ENCODE measurements at places on chromosomes 16 and 17.

- no peak for DNase-seq
Measured at GRCh38 chr16:89090182-89090630, 3.4 kb upstream of the ACSF3 start.

GRCh38 chr17:78924481-78925151 lies 571 bp downstream of the TIMP2 start:
- DNase-seq, result peak; percentile 38

DNA sequence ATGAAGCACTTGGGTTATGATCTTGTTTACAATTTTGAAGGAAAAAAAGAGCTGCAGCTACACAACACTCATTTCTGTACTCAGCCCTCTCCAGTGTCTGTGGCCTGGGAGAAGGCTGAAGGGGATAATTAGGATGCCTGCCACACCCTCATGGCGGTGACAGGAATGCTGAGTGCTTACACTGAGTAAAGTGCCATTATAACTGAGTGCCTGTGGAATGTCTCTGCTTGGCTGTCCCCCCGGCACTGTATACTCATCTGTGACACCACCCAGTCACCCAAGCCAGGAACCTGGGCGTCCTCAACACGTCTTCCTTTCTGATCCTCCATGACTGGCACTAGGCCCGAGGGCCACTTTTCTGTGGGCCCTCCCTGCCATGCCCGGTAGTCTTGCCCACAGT lies 3.5 kb upstream of the MRPL38 start:
- DNase-seq, result no peak

DNA sequence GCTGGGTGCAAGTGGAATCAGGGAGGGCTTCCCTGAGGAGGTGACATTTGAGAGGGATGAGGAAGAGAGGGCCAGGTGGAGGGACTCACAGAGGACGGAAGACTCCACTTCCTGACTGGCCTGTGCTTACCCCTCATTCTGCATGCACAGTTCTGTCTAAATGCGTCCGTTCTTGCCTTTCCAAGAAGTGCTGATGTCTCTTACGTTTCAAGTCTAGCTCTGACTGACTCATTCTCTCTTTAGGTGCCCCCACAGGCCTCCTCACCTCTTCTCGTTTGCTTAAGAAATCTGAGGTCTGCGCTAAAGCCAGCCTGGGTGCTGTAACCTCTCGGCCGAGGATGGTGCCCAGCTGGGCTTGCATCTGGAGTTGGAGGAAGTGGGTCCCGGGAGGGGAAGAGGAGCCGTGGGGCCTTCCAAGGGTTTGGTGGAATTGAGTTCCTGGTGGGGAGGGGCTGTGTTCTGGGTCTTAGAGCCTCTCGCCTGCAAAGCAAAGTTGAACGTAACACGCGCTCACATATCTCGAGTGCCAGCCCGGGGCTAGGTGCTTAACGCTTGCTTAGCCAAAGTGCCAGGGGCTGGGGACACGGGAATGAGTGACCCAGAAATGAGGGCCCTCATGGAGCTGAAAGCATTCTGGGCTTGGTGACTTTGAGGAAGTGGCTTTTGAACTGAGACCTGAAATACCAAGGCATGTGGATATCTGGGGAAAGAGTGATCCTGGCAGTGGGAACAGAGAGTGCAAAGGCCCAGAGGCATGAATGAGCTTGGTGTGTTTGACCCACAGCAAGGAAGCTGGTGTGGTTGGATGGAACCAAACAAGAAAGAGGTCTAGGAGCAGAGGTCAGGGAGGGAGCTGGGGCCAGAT lies 4.8 kb downstream of the IL4R start:
- DNase-seq, result no peak

- no peak for DNase-seq
Measured at GRCh38 chr16:62050793-62051192, 14.6 kb upstream of the CDH8 start.

DNA sequence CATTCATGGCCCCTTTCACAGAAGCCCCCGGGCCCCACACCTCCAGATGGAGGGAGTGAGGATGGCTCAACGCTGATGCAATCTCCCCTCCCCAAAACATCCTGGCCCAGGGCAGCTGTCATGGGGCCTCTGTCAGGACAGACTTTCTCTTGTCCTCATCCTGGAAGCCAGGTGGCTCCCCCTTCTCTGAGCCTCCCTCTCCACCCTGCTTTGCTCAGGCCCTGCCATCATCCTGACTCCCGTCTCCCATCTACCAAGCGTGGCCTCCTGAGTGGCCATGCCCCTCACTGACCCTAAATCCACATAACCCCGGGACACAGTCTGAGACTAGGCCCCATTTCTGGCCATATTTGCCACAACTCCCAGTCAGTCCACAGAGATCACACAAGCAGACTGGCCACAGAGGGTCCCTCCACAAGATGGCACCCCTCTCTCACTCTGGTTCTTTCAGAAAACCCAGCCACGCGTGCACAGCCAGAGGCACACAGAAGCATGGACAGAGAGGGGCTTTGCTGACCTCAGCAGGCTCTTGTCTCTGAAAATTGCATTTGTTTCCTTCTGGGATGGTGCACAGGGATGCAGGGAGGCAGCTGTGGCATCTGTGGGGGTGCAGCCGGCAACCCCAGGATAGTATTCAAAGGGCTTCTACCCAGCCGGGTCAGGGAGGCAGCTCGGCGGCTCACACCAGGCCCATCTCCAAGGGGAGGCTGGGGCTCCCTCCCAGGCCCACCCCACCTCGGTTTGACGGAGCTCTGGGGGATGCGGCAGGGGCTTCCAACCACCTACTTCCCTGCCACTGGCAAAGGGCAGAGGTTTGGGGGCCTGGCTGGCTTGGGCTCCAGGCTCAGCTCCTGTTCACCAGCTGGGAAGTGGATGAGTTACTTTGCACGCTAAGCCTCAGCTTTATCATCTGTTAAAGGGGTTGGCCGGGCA lies 16.9 kb downstream of the DOC2B start:
- peak; percentile 22 for DNase-seq

- DNase-seq, result no peak
Measured at GRCh38 chr16:78286065-78286464, 186.6 kb downstream of the WWOX start.

GRCh38 chr16:85132456-85133289 lies 20.4 kb upstream of the CIBAR2 start:
- no peak for DNase-seq

- peak; percentile 13 for DNase-seq
Measured at GRCh38 chr16:585351-585750, 4.5 kb upstream of the RAB40C start.

DNA sequence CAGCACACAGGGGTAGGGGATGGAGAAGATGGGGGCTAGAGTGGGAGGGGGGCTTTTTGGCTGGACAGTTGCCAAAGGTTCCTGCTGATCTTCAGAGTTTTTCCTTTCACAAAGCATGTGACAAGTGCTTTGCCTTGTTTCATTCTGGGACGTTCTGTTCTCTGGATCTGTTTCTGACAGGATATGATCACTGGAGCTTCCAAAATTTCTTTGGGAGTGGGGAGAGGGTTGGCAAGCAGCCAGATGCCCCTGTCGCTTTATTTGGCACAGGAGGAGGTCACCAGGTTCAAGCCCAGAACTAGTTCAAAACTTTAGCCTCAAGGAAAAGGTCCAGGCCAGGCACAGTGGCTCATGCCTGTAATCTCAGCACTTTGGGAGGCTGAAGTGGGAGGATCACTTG lies 68.5 kb upstream of the TBX2 start:
- DNase-seq, result no peak

DNA sequence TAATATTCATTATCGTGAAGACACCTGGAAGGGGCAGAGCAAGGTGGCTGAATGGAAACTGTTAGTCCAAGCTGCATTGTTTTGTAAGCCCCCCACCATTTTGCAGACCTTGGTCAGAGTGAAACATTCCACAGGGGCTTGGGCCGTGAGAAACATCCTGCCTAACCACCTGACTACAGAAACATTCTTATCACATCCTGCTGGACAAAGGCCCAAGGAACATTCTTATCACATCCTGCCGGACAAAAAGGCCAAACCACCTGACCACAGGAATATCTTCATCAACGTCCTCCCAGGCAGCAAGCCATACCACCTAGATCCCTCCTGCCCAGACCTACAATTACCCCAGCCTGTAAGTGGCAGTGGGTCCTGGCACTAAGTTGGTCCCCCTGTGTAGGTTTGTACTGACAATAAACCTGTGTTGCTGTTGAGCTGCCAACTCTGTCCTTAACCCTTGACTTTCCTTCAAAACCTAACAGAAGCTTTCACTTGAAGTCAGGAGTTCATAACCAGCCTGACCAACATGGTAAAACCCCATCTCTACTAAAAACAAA lies 19.6 kb downstream of the ATF7IP2 start:
- DNase-seq, result peak; percentile 16

DNA sequence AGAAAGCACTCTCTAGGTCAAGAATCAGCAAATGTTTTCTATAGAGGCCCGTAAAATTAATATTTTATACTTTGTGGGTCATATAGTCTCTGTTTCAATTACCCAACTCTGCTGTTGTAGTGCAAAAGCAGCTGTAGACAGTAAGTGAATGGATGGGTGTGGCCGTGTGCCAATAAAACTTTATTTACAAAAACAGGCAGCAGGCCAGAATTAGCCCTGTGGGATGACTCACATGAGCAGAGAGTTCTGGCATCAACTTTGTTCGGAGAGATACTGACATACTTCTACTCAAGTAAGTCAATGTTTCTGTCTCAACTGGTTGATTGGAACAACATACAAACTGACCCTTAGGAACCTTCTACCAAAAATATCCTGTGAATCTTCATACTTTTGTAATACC lies 616.2 kb downstream of the MAF start:
- no peak for DNase-seq

DNA sequence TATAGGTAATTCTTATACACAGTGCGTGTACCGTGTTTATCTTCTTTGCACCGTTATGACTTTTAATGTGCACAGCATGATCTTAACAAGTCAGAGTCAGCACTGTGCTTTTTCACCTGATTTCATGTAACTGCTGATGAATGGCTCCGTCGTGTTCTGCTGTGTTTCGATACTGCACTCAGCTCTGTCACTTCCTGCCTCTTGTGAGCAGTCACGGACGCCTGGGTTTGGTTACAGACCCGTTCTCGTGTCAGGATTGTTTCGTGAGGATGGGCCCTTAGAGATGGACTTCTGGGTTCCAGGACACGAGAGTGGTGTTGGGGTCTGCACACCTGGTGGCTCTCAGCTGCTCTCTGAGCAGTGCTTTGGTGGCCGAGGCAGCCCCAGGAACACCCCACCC lies 24.6 kb downstream of the TBCD start:
- no peak for DNase-seq

- DNase-seq, result no peak
Measured at GRCh38 chr16:84652566-84652965, 4.3 kb downstream of the KLHL36 start.

DNA sequence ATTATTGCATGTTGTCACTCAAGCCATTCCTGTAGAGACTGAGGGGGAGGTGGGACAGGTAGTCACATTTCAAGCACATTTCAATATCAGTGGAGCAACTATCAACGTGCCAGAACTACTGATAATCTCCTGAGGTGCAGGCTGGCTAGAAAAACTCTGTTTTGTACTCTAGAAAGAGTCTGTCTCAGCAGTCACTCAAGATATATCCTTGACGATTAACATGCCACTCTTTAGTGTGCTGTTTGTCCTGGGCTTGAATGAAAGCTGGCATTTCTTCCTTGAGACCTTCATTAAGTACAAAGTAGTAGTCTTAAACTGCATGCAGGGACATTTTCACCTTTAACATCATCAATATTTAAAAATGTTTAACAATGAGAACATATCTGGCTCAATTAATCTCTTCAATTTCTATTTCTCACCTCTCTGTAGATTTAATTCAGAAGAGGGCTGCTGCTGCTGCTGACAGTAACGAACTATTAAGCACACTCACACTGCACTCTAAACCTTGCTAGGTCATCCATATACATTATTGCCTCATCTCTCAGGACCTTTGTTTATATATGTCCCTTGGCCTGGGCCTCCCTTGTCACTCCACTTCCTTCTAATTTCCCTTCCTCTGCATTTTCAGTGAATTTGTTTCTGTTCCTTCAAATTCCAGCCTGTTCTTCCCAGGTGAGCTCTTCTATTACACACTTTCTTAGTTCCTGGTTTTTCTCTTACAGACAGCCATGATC lies 412.0 kb downstream of the HAPSTR1 start:
- no peak for DNase-seq

DNA sequence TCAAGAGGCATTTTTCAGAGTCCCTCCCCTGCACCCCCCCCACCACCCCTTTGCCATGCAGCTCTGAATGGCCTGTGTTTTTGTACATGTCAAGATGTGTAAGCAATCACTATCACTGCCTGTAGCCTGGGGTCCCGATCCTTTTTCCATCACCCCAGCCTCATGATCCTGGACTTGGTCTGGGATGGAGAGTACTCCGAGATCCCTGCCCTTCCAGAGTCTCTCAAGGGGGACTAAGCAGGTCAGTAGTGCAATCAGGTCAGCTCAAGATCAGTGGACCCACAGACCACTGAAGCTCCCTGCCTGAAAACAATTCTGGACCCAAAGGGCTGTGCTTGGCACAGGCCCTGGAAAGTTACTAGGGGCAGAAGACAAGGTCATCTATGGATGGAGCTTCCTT lies 7.5 kb upstream of the GJD3 start:
- DNase-seq, result no peak

- DNase-seq, result no peak
Measured at GRCh38 chr17:51046046-51046445, 74.6 kb downstream of the SPAG9 start.

DNA sequence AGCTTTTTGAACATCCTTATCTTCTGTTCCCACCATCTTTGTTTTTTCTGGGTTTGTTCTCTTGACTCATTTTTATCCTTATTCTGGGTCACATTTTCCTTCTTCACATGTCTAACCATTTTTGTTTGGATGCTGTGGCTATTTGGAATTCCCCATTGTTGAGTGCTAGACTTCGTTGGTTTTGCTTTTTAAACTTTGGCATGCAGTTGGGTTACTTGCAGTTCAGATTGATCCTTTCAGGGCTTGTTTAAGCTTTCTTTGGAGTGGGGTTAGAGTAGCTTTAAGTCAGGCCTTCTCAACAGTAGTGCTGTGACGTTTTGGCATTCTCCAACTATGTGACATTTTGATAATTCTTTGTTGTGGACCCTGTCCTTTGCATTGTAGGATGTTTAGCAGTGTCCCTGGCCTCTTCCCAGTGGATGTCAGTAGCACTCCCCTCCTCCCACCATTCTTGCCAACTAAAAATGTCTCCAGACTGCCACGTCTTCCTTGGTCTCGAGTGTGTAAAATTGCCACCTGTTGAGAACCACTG lies 21.1 kb downstream of the PRMT7 start:
- DNase-seq, result no peak

- peak; percentile 36 for DNase-seq
Measured at GRCh38 chr16:69311533-69312387, 610 bp downstream of the VPS4A start.

DNA sequence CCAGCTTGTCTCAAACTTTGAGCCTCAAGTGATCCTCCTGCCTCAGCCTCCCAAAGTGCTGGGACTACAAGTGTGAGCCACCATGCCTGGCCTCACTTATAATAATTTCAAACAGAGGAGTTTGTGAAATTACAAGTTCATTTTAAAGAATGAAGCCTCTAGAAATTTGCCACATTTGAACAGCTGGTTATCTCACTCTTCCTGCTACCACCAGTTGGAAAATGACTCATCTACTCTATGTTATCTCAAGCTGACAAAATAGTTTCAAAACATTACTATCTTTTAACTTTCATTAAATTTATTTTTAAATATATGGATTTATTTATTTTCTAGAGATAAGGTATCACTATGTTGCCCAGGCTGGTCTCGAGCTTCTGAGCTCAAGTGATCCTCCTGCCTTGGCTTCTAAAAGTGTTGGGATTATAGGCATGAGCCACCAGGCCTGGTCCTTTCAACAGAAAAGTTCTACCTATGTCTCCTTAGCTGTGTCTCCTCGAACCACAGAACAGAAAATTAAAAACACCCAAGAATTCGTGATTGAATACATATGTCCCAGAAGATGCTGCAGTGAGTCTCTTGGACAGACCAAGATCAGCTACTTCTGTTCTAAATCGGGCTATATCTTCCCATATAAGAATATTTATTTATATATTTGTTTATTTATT lies 47.6 kb downstream of the MYH13 start:
- DNase-seq, result no peak

Measured in RPMI7951 (cell line).